ENCODE measurements at places on chromosomes 1 and 21.

DNA sequence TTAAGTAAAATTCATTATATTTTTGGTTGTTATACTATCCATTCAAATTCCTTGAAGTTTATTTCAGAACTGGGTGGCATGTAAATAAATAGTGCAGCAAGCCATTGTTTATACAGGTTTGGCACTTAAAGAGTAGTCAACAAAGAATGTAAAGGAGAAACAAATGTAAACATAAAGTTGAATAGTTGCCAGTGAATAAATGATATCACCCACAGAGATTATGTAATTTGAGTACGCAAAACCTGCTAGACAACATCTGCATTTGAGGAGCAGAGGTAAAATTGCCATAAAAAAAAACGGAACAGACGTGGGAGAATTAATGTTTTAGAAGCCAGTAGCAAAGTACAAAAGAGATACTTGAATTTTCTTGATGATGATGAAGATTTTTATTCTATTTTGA, 111.6 kb downstream of the ADGRL2 start:
- DNase-seq = no peak

GRCh38 chr1:72412286-72412685, 129.9 kb upstream of the NEGR1 start:
- peak; percentile 60 for DNase-seq

GRCh38 chr1:184965439-184965838, 8.9 kb downstream of the NIBAN1 start:
- no peak for DNase-seq

DNA sequence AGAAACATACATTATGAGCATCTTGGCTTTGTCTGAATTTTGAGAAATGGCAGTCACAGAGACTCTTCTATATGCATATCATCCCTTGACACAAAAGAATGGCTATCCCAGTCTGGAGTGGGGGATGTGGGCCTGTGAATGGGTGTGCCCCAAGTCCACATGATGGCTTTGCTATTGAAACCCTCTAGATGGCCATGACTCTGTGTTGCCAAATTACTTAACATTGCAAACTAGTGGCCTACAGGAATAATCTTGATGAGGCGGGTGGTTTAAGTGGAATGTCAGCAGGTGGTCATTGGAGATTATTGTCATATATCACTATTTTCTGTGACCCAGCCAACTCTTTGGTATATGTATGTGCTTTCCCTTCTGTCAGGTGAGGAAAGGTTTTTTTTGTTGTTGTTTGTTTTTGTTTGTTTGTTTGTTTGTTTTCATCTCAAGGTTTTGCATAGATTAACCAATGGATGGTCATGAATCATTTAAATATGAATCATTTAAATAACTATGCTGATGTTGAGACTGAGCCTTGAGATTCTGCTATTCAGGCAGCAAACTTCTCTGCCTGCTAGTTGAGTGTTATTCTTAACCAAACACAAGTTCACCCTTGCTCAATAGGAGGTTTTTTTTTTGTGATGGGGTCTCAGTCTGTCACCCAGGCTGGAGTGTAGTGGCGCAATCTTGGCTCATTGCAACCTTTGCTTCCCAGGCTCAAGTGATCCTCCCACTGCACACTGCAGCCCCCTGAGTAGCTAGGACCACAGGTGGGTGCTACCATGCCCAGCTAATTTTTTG, 103.0 kb downstream of the NOS1AP start:
- DNase-seq = no peak

DNA sequence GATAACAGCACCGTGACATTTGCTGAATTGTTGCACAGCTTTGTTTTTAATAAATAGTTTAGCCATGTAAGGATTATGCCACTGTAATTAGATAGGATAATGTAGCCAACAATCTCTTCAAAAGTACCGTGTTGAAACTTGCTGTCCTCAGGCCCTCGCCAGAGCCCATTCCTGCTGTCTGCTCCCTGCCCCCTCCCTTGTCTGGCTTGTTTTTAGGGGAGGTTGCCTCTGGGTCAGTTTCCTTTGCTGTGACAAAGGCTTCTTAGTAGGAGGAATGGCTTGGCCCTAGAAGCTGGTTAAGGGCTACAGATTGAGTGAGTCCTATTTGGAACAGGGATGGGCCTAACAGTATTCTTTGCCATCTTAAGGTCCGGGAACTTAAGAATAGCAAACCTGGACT, 107.9 kb downstream of the LMO4 start:
- DNase-seq = no peak

GRCh38 chr1:6634371-6635052, 9.8 kb downstream of the THAP3 start:
- no peak for DNase-seq

- no peak for DNase-seq
Measured at GRCh38 chr1:209625791-209626285, 26.4 kb downstream of the LAMB3 start.

DNA sequence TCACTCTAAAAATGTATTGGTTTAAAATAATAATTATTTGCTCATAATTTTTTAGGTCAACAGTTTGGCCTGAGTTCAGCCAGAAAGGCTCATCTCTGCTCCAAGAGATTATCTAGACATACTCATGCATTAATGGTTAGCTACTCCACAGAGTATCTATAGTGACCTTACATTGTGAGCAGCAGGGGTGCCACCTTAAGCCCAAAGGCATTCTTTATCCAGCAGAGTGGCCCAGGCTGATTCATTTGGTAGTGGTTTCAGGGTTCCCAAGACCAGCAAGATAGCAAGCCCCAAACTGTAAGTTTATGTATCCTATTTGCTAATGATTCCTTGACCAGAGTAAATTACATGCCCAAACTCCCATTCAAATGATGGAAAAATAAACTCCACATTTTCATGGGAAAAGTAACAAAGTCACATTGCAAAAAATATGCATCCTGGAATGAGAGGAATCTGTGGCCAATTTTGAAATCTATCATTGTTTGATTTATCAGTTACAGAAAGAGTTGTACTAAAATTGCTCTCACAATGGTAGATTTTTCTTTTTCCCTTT, 182.6 kb upstream of the KCNK2 start:
- peak; percentile 26 for DNase-seq

- no peak for DNase-seq
Measured at GRCh38 chr1:41580021-41580420, 95.5 kb upstream of the EDN2 start.

DNA sequence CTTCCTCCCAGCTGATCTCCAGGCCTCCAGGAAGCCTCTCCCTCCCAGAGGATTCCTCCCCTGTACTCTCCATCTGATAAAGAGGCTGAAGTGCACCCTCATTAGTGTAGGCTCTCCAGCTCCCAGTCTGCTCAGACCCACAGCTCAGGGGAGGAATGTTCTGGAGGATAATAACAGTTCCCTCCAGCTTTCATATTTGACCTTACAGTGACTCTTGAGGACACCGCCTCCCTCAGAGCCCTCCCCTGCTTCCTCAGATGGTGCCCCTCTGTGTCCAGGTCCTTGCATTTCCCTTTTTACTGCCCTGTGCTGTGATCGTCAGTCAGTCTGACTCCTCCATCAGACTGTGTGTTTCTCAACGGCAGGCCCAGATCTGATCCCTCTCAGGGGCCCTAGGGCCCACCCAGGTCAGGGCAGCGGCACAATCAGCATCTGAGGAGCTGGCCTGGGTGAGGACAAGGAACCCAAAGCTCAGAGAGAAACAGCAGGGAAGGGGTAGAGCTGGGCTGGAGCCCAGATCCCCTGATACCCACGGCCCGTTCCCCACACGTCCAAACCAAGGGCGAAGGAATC, 1.1 kb upstream of the SHISAL2A start:
- DNase-seq = no peak

- no peak for DNase-seq
Measured at GRCh38 chr1:184753608-184754475, 816 bp downstream of the EDEM3 start.

GRCh38 chr1:47238935-47239592, 7.0 kb upstream of the TAL1 start:
- no peak for DNase-seq

GRCh38 chr1:46547481-46548383, 3.7 kb downstream of the KNCN start:
- DNase-seq = no peak

GRCh38 chr1:93851327-93851712, 27.7 kb downstream of the DNTTIP2 start:
- DNase-seq = no peak

DNA sequence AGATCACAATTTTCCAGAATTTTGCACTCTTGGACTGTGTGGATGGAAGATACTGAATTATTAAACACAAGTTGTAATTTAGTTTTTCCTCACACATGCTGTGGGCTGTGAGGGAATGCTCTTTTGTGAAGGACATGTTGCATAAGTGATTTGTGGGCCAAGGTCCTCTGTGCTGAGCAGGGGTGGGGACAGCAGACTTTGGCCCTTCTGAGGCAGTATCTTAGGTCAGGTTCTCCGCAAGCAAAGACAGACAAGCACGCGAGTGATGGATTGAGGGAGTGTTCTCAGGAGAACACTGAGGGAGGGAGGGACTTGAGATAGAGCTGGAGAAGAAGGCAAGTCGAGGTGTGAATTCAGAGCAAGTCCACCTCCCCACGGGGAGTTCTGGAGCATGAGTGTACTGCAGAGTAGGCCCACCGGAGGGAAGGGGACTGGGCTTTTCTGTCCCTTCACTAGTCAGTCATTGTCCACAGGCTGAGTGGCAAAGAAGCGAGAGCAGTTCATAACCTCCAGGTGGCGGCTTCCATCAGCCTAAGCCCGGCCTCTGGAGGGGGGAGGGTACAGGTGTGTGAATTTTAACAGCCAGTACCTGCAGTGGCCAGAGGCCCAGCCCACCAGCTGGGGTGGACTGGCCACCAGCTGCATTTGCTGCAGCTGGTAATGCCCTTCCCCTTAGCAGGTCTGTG, 19.1 kb upstream of the CD101 start:
- no peak for DNase-seq

GRCh38 chr1:226741009-226741408, 1.9 kb upstream of the ITPKB start:
- DNase-seq = no peak

- DNase-seq = no peak
Measured at GRCh38 chr1:164590592-164590991, 31.6 kb downstream of the PBX1 start.
